ENCODE measurements at places on chromosomes 5 and 9.

DNA sequence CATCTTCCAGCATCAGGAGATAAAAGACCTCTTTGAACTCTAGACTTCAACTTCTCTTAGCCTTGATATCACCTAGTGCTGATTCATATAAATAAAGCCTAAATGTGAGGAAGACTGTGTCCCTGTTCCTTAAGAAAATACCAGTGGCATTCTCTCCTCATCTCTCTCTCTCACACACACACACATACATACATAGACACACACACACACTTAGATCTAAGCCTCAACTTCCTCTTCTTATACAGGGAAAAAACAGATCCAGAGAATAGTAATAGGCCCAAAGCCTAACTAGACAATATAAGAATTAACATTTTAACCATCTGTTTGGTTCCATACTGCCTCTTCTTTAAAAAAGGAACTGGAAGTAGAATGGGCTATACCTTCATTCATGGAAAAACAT lies 195.3 kb upstream of the NR4A3 start:
- DNase-seq = no peak

DNA sequence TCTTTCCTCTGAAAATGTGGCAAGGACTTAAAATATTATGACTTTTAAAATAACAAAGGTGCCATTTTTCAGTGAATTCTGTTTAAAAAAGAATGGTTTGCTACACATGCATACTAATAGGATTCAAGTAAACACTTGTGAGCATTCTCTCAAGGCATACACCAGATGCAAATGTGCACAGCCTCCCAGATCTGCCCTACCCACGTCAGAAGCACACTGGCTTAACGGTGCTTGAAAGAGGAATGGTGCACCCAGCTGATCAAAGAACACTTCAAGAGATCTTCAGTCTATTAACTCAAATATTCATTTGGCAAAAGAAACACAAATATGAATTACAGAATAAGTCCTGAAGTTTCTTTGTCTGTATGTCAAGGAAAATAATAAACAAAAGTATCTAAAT lies 15.8 kb downstream of the GABRB2 start:
- DNase-seq = no peak

- DNase-seq = no peak
These were observed 27.4 kb upstream of the WHRN start for GRCh38 chr9:114532561-114533237.

DNA sequence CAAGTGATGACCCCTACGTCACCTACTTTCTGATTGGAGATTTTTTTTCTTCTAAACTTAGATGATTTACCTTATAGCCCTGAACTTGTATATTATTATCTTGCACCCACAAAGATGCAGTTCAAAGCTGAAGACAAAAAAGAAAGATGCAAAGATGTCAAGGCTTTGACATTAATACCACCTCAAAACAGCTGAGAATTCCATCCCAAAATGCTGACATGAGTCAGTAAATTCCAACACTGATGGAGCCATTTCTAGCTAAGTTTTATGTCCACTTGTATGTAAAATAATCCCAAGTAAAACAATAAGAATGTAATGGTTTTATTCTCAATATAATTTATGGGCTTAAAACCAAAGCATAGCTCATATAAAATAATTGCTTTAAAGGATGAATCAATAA lies 91.5 kb upstream of the CDH9 start:
- no peak for DNase-seq

DNA sequence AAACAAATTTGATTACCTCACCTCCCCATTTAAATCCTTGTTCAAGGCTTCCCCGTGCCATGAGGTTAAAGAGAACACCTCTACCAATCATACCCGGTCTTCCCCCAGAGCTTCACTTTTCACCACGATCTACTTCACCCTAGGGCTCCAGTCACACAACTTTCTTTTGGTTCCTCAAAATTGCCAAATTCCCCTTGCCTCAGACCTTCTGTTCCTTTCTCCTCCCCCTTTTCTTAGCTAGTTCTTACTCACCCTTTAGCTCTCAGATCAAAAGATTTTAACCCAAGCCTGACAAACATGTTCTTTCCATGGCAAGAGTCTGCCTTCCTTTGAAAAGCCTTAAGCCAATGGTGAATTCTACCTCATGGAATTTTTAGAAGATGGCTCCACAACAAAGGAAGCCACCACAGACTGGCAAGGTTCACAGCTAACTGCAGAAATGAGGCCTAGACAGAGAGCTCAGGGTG lies 56.7 kb downstream of the MAPKAP1 start:
- no peak for DNase-seq

- no peak for DNase-seq
These were observed 15.5 kb downstream of the PCDHB15 start for GRCh38 chr5:141260458-141261237.

DNA sequence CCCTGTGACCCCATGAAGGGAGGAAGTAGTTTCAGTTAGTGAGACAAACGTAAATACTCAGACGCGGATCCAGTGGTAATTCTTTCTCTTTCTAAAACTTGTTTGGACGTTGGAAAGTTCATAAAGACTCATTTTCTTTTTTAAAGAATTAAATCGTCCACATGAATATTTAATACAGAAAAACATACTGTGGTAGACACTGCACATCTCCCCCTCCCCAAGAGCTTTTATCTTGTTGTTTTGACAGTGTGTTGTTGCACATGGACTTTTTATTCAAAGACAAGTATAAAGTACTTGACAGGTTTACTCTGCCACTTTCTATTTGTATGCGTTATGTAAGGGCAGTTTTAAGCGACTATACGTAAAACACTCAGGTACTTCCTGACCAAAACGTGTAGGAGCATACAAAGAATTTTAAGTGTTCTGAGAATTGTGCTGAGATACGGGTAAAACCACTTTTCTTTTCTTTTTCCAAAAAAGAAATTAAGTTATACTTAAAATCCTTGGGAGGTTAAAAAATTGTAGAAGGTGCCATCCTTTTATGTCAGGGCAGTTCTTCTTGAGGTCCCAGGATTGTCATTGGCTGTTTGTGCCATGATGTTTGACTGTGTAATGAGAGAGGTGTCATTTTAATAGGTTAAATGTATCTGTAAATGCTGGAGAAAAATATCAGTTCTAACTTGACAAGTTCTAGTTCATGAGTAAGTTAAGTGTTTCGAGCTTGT lies 1.3 kb downstream of the NIPBL start:
- no peak for DNase-seq

DNA sequence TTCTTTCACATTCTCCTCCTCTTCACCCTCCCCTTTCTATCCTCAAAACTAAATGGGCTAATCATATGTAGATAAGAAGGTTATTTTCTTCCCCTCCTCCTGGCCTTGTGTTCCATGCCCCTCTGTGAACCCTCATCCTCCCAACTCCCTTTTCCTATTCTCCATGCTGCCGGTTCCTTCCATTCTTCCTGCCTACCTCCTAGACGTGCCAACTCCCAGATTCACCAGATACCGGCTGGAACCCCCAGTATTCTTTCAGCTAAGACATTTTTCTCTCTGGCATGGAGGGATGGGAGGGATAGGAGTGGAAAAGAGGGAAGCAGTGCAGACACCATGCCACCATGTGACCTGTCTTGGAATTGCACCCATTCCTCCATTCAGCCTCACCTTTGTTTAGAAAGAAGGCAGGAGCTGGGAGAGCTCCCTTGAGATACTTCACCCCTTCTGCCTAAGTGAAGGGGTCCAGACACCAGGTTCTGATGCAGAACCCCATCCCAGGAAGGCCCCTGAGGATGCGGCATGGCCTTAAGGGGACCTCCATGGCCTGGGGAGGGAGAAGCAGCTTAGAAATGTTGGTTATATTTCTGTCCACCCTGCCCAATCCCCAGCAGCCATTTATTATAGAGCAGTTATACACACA lies 4.8 kb downstream of the DNAJB5 start:
- DNase-seq = no peak

DNA sequence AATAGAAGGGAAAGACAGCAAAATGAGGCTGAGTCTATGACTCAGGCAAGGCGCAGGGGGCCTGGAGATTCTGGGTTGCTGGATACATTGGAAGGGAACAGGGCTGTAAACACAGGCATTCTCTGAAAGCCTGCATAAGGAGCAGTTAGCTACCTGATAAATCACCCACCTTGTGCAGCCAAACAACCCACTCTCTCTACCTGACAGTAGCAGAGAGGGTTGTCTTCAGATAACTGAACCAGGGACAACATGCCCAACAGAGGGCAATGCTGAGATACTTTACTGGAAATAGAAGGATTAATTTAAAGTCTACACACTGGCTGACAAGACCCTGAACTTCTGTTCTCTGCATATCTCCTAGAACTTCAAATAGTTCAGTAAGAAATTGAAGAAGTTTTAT lies 161.6 kb downstream of the KCTD16 start:
- DNase-seq = no peak

DNA sequence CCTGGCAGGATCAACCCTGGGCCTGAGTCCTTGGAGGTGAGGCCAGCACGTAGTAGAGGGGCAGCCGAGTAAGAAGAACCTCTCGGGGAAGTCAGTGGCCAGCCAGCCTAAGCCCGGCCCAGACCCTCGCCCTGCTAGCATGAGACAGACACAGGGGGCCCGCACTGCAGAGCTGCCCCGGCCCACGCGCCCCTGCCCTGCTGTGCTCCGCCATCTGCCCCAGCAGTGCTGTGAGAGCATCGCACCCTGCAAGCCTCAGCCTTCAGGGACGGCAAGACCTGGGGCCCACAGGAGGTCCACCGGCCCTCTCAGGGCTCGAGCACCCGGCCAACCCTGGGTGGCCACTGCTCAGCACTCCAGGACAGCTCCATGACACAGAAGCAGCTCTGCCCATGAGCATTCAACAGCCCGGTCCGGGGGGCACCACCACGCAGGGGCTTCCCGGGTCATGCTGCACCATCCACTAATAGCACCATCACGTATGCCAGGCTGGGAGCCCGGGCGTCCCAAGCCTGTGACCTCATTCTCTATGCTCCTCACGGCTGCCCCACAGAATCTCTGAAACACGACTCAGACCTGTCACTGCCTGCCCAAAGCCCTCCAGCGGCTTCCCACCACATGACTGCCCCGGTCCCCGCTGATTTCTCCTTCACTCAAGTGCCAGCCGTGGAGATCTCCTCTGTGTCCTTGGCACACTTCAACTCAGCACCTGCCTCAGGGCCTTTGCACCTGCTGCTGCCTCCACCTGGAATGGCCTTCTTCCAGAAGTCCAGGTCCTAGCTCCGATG lies 38.1 kb downstream of the ADAMTS2 start:
- DNase-seq = no peak

DNA sequence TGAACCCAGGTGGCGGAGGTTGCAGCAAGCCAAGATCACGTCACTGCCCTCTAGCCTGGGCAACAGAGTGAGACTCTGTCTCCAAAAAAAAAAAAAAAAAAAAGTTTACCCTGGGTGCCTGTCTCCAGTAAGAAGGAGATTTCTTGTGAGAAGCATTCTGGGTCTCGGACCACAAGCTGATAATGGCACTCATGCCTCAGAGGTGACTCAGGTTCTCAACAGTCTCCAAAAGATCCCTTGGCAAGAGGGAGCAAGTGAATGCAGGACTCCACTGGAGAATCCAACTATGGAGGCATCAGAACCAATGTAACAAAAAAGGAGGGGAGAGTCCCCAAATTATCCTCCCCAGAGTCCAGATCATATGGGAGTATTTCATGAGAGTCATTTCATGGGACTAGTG lies 106.0 kb upstream of the LRRTM2 start:
- no peak for DNase-seq

DNA sequence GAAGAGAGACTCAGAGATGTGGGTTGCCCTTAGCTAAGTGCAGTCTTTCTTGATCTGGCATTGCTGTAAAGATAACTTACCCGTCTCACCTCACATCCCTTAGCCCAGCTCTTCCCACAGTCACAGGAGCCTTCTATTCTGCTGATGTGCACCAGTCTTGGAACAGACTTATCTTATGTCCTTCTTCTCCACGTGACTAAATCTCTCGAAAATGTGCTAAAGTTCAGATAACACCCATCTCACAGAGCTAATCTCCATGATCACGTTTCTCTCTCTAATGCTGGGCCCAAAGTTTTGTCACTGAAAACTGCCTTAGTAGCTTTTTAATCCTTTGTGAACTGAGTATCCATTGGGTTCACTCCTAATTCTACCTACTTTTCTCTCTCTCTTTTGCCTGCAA lies 16.7 kb downstream of the SLC36A1 start:
- DNase-seq = no peak

GRCh38 chr9:130834371-130835336 lies at the start of gene ABL1:
Gene ABL1, plus strand, starts transcription at chr9:130835254. Its CDS starts 193 bp downstream, at chr9:130835447.
- DNase-seq = peak; percentile 38

- no peak for DNase-seq
These were observed 1.0 kb upstream of the TRIM7 start for GRCh38 chr5:181205761-181206649.

GRCh38 chr9:126915846-126916543 lies 1.4 kb downstream of the RALGPS1 start:
- DNase-seq = no peak

DNA sequence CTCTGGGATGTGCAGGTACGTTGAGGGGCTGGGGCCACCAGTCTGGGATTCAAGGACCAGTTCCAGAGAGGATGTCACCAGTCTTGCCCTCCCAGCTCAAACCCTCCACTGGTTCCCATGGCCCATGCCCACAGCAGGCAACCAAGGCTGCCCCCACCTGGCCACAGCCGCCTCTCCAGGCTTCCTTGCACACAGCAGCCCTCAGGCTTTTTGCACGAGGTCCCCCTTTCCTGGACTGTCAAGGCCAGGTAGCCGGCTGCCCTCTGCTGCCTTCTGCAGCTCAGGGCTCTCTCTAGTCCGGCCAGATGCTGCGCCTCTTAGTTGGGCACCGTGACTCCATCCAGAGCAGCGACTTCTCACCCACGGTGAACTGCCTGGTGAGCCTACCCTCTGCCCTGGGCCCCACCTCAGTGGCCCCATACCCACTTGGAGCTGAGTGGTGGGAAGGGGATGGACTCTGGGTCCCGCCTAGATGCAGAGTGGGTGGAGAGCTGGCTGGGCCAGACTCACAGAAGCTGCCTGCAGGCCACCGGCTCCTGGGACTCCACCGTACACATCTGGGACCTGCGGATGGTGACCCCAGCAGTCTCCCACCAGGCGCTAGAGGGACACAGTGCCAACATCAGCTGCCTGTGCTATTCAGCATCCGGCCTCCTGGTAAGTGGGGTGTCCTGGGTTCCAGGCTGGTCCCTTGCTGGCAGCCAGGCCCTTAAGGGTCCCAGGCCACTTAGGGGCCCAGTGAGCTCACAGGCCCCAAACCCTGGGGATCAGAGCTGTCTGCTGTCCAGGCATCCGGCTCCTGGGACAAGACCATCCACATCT lies 2.9 kb downstream of the WDR38 start:
- DNase-seq = no peak

GRCh38 chr9:103949096-103949495 lies 145.0 kb upstream of the SMC2 start:
- DNase-seq = no peak

- DNase-seq = no peak
These were observed 69.6 kb downstream of the FBXL17 start for GRCh38 chr5:108312258-108312657.

DNA sequence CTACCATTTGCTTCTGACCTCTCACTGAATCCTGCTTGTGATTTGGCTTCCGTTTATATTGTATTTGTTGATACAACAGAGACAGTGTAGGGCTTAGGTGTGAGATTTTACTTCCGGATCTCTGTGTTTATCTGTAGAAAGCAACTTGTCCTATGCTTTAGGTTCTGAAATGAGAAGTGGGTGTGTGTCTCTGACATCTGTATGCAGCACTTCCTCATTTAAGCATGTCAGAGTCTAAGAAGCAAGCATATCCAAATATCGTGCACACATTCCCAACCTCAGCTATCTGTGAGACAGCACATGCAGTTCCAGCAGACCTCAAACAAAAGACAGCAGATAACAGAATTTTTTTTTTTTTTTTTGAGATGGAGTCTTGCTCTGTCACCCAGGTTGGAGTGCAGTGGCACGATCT lies 16.3 kb downstream of the KLF9 start:
- DNase-seq = no peak
